ENCODE measurements at places on chromosomes 7 and 10.

DNA sequence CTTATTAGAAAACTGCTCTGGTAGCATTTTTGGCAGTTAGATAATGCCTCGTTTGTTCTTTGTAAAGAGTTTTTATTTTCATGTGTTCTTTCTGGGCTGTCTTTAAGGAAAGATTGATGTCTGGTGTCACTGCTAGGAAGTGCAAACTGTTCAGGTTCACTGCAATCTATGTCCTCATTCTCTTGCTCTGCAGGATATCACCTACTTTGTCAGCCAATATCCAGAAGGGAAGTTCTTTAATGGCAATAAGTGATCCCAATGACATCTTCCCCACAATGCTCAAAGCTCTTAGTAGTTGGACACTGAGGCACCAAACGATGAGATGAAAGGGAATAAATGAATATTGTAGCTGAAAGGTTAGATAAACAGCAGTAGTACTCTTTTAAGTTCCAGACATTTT is 115.1 kb downstream of the AGMO start:
- no peak for DNase-seq

- no peak for DNase-seq
These were observed 171.4 kb downstream of the DKK1 start for GRCh38 chr10:52485462-52485861.

DNA sequence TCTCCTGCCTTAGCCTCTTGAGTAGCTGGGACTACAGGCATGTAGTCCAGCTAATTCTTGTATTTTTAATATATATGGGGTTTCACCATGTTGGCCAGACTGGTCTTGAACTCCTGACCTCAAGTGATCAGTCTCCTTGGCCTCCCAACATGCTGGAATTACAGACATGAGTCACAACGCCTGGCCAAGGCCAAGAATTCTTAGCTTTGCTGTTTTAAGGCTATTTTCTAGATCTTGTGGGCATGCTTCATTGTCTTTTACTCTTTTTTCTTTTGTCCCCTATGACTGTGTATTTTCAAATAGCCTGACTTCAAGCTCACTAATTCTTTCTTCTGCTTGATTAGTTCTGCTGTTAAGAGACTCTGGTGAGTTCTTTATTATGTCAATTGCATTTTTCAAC is 56.4 kb upstream of the TAS2R16 start:
- no peak for DNase-seq

DNA sequence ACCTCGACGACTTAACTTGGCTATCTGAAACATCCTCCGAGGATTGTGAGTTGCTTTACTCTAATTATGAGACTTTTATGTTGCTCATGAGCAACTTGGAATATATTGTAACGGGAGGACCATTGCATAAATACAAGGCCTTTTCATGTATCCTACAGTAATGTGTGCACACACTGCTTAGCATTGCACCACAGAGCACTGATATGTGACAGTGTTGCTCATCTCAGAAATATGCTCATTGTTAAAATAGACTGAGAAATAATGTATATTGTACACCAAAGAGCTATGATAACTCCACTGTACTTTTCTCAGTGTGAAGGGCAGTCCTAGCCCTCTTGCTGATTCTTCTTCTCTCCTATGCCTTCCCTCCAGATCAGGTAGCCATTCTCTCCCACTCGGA is 102.8 kb upstream of the CDK13 start:
- DNase-seq: no peak

DNA sequence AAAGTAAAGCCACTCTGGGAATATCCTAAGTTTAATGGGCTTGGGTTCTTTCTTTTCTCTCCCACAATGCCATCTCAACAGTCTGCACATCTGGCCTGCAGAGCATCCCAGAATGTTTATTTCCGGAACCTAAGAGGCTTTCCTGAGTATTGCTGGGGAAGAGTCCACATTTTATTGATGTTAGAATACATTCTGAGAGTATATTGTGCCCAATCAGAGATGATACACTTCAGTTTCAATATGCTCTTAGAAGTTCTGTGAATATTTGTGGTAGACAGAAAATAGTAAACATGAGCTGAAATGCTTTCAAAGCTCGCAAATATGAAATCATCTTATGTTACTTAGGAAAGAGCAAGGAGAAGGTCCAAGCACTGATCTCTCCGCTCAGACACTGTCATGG is 200.6 kb downstream of the TWIST1 start:
- no peak for DNase-seq

DNA sequence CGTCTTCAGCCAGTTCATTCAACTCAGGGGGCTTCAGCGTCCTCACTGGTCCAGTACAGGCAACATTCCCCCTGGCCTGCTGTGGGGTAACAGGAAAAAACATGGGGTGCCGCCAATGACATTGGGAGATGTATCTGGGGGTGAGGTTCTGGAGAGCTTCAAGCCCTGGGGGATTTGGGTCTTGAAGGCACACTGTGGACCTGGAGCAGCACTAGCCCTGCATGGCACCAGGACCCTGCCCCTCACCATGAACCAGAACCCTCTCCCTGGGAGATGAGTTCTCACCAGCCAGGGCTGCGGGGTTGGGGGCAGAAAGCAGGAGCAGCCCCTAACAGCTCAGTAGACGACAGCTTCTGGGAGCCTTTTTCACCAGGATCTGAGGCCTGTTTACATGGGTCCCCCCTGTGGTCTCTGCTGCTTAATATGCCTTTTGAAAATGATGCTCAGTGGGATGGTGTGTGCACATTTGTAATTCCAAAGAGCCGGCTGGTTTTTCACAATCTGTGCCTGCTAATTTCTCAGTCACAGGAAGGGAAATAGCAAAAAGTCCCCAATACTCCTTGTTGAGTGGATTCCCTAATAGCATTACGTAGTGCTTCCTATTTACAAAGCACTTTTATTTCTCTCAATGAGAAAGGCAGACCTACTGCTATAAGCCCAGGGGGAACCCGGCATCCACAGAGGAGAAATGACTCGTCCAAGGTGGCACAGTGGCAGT is 509.5 kb downstream of the RPS24 start:
- DNase-seq: no peak

DNA sequence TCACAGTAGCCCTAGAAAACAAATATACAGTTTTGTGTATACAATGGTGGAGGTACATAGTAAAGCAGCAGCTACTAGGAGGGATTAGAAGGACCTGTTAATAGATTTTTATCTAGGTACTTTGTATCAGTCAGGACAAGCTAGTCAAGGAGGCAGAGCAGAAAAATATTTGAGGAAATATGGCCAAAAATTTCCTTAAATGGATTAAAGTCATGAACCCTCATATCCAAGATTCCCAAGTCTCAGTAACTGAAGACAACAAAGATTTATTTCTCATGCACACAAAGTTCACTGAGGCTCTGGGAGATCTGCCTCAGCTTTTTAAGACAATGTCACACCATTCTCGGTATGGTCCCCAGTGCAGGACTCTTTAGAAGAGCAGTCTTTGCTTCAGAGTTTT is 28.1 kb upstream of the ARMC3 start:
- no peak for DNase-seq

- no peak for DNase-seq
These were observed 227.7 kb downstream of the CRPPA start for GRCh38 chr7:16193631-16194030.

GRCh38 chr7:32462451-32462850 is 27.7 kb downstream of the LSM5 start:
- DNase-seq: no peak

DNA sequence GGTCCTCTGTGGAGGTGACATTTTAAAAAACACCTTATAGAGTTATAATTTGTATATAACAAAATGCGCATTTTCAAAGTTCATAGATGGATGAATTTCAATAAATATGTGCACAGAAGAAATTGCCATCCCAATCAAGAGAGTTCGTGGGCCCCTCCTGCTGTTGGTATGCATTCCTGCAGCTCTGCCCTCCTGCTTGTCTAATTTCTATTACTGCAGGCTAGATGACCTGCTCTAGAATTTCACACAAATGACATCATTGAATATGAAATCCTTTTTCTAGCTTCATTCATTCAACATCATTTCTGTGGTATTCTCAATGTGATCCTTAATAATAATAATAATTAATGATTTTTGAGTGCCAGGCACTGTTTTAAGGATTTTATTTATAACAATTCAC is 348.2 kb downstream of the SDK1 start:
- DNase-seq: no peak

DNA sequence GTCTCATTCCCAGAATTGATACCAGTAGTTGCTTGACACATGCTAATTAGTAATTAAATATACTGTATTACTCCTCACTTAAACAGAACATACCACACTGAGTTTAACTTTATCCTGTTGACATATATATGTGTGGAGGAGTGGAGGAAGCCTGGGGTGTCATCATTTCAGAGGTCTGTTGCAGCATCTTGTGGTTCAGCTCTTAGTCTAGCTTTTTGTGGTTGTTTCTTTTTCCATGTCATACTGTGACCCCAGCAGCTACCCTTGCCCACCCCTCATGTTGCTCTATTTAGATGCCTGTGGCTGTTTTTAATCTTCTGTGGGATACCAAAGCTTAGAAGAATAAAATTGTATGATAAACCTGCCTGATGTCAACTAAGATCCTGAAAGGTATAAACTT is 875.4 kb downstream of the LRMDA start:
- DNase-seq: no peak

GRCh38 chr7:2873146-2873545 is 29.0 kb upstream of the GNA12 start:
- DNase-seq: no peak

All from stimulated activated CD4-positive, alpha-beta T cell treated with anti-CD3 and anti-CD28 coated beads, Interleukin-12 subunit alpha, Interleukin-12 subunit beta, amount 100 ng/mL, for 48 hours (primary cell).